Cerebellar cortex (tissue), 1 donor: ENCODE measurements at places on chromosomes 6 and 20.

DNA sequence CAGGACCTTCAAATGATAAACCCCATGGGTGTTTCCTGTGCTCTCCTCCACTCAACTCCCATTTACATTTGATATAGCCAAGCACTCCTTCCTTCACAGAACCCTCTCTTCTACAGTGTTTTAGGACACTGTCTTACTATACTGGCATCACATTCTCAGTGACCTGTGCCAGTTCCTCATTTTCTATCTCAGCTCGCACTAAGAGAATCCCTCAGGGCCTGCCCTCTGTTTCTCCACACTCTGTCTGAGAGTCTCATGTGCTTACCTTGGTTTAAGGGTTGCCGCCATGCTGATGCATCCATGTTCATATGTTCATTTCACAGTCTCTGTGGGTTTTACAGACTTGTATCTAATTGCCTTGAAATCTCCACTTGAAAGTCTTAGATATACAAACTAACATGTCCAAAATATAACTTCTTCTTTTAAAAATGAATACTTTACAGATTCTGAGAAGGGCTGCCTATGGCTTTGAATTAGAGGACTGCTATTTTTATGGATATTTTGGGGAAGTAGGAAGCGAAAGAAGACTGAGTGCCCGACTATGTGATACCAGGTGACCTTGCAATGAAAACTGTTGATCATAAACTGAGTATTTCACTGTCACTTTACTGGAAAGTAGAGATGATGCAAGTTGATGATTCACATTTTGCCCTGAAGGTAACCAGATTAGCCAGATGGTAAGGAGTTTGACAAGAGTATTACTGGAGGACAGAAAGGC is 153.1 kb upstream of the SIM1 start:
- no peak for DNase-seq

DNA sequence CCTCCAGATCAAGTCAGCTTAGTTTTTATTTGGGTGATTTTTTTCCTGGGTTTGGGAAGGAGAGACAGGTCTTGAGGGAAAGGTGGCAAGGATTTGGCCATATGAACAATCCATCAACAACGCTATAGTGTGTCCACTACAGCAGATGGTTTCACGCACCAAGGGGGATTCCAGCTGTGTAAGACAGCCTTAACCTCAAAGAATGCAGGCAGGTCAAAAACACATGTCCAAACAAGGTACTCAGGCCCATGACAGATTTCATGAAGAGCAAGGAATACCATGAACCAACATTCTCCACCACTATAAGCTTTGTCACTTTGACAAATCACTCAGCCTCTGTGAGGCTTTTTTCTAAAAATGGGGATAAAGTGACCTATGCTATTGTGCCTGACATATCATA is 2.0 kb downstream of the AIF1 start:
- DNase-seq: no peak

- no peak for DNase-seq
Observed at GRCh38 chr20:47672166-47672565, 113.1 kb downstream of the SULF2 start.

DNA sequence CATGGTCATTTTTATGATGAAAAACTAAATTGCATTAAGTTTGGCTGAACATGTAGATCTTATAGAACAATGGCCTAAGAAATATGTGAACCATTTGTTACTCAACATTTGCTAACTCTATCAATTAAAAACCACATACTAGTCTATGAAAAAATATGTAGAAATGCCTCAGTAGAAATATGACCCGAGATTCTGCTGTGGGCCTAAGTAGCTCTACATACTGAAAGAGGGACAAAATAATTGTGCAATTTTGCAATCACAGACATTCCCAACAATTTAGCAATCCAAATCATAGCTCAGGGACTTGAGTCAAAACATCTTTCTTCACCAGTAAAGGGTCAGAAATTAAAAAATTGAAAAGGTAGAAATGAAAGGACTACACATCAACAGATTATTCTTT is 619.0 kb downstream of the FRK start:
- DNase-seq: no peak

- DNase-seq: no peak
Observed at GRCh38 chr6:72835749-72836148, 213.9 kb downstream of the KCNQ5 start.

- no peak for DNase-seq
Observed at GRCh38 chr6:149284904-149285303, 32.6 kb upstream of the TAB2 start.
